ENCODE measurements at places on chromosomes 12 and 14. TPM values are rescaled to one million over a fixed set of nuclear protein-coding genes. Genes with fewer than 3 reads are reported as not detected.

DNA sequence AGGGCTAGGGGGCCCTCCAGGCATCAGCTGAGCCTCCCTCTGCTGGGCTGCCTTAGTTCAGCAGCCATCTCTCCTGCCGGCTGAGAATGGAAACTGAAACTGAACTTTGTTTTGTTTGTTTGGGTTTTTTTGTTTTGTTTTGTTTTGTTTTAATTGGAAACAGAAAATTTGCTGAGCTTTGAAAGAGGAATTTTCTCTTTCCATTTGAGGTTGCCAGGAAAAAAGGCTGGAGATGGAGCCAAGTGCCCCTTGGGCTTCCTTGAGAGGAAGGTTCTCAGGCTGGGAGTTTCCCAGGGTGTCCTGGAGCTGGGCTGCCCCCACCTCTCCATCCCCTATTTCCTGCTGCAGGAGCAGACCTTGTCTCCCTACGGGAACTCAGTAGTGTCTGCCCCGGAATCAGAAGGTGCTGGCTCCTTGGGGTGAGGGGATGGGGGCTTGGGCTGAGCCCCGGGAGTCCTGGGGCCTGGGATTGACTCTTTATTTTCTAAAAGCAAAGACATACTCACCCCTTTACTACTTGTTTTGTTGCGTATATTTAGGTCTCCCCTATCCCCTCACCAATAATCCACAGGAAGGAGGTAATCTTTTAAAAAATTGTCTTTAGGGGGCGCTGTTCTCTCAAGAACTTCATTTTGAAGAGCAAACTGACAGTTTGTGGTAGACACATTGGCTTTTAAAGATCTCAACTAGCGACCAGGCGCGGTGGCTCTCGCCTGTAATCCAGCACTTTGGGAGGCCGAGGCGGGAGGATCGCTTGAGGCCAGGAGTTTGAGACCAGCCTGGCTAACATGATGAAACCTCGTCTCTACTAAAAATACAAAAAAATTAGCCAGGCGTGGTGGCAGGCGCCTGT, 21.3 kb upstream of the OASL start:
- peak; percentile 68 for DNase-seq

The ACSM4 gene
- total RNA-seq: not detected

The HHIPL1 gene
- 3.4 TPM for total RNA-seq

- DNase-seq: peak; percentile 90
Measured at GRCh38 chr14:75298187-75298965, 19.7 kb downstream of the FOS start.

DNA sequence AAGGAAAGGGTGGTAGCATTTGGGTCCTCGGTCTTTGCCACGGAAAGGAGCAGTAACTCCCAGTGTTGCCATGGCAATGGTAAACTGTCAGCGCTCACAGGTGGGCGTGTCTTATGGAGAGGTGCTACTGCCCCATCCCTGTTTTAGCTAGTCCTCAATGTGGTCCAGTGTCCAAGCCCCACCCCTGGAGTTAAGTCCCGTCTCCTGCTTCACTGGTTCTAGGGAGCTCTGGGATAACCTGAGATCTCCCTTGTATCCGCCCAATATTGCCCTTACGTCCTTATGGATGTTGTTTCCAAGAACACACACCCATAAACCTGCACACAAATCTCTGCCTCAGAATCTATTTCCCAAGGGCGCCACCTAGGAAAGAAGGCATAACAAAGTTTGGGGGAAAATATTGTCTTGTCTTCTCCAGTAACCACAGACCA, 64.2 kb downstream of the SPRING1 start:
- DNase-seq: no peak

Data from right cardiac atrium (tissue), 5 donors.